ENCODE measurements at places on chromosomes 16 and 17.

DNA sequence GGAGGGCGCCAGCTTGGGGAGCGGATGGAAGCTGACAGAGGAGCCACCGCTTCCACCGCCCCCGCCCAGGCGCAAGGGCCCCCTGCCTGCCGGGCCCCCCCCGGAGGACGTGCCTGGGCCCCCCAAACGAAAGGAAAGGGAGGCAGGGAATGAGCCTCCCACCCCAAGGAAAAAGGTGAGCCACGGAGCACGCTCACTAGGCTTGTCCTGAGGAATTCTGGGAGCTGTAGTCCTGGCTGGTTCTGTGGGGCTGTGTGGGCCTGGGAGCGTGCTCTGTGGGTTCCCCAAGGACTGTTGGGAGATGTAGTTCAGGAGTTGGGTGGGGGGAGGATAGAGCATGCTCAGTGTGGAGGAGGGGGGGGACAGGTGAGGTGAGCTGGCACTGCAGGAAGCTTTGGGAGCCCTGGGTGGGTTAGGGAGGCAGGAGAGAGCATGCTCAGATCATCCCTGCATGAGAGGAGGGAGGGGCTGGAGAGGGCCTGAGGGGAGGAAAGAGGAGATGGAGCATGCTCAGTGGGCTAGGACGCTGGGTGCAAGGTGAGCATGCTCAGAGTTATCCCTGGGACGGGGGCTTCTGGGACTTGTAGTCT lies 4.5 kb downstream of the FBXL19 start:
- DNase-seq, result peak; percentile 69

- DNase-seq, result no peak
Measured at GRCh38 chr17:45264430-45264829, 2.5 kb upstream of the SPATA32 start.

GRCh38 chr16:69348222-69348621 lies 3.4 kb downstream of the TMED6 start:
- DNase-seq, result no peak

GRCh38 chr17:56653877-56654276 lies 60.4 kb downstream of the NOG start:
- peak; percentile 86 for DNase-seq

- DNase-seq, result no peak
Measured at GRCh38 chr17:65444049-65444448, 117.4 kb downstream of the AXIN2 start.

GRCh38 chr16:1491327-1491726 lies 1.8 kb upstream of the TELO2 start:
- peak; percentile 87 for DNase-seq

- DNase-seq, result peak; percentile 56
Measured at GRCh38 chr16:19389246-19389645, 28.4 kb upstream of the TMC5 start.

DNA sequence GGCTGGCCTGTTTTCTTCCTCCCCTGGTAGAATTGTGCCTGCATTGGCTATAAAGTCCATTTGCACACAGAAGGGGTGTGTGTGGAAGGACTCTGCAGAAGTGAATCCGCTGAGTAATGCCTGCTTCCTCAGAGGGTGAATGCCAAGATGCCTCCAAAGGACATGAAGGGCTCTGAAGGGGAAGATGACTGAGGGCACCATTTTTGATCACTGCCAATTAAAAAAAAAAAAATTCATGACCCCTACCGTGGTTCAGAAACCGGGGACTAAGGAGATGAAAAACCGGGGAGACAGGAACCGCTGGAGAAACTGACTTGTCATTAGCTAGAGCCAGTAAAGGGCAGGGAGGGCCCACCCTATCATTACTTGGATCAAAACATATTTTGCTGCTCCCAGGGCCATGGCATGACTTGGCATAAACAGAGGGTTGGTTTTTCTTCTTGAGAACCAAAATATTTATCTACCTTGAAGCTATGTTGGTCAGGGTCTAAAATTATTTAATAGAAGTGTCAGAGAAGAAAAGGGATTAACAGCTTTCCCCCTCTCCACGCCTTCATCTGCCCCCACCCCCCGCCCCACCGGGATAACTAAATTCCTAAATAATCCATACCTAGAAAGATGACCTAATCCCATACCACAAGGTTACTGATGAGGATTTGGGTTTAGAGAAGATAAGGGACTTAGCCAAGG lies 3.6 kb upstream of the USP7 start:
- DNase-seq, result peak; percentile 67

GRCh38 chr17:27236717-27237315 lies 57.1 kb upstream of the WSB1 start:
- peak; percentile 78 for DNase-seq

GRCh38 chr16:55207693-55208428 lies 116.1 kb upstream of the IRX6 start:
- DNase-seq, result no peak

DNA sequence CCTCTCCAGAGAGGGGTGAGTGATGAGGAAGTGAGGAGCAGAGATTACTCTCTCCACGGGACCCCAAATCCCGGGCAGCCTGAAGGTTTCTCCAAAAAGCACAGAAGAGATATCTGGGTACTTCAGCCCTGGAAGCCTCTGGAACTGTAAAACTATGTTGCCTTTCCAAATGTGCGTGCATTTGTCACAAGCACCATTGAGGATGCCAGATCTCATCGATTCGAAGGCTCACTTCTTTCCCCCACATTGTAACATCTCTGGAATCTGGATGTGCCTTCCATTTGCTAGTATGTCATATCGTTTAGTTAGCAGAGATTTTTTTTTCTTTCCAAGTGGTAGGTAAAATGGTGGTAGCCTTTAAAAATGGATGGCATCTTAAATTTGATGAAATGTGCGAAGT lies 45.8 kb downstream of the ABCC12 start:
- DNase-seq, result no peak

GRCh38 chr17:29495011-29495410 lies 71.8 kb downstream of the ABHD15 start:
- DNase-seq, result no peak

- DNase-seq, result peak; percentile 87
Measured at GRCh38 chr16:77971306-77972061, 50.9 kb upstream of the CLEC3A start.

DNA sequence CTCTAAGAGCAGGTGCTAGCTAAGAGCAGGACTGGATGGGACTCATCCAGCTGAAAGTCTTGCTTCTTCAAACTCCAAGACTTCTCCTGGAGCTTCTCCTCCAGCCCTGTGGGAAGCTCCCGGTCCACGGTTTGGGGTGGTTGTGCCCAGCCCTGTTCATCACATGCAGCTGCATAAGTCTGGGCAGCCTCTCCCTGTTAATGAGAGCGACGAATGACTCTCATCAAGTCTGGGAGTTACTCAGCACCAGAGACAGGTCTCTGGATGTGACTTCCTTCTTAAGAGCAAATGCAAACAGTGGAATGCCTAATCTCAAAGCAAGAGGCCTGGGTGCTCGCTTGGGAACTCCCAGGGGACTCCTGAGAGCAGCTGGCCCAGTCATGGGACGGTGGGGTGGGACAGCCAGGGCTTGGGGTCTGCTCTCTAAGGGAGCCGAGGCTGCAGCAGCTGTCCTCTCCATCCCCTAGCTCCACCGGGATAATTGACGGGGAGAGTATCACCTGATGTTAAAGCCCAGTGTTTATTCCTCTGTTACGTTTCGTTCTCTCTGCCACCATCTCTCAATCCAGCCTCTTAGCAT lies 35.3 kb upstream of the CRHR1 start:
- no peak for DNase-seq

- no peak for DNase-seq
Measured at GRCh38 chr17:80427366-80428282, 12.7 kb downstream of the ENDOV start.

DNA sequence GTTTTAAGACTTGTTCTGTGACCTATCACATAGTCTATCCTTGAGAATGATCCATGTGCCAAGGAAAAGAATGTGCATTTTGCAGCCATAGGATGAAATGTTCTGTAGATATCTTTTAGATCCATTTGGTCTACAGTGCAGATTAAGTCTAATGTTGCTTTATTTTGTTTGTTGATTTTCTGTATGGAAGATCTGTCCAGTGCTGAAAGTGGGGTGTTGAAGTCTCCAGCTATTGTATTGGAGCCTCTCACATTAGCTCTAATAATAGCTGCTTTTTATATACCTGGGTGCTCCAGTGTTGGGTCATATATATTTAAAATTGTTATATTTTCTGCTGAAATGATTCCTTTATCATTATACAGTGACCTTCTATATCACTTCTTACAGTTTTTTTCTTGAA lies 155.6 kb upstream of the MON1B start:
- no peak for DNase-seq

- no peak for DNase-seq
Measured at GRCh38 chr16:46843898-46844642, 13.1 kb upstream of the C16orf87 start.
